ENCODE measurements at places on chromosomes 6 and 20.

- no peak for DNase-seq
These were observed 45.0 kb downstream of the LIN28B start for GRCh38 chr6:105001906-105002305.

- DNase-seq, result no peak
These were observed 8.5 kb upstream of the SOD2 start for GRCh38 chr6:159701413-159701999.

- no peak for DNase-seq
These were observed 105.4 kb downstream of the NCOA3 start for GRCh38 chr20:47606983-47607613.

GRCh38 chr6:13296536-13296997 is 31.8 kb downstream of the TBC1D7 start:
- no peak for DNase-seq

- DNase-seq, result no peak
These were observed 106.2 kb downstream of the ERMARD start for GRCh38 chr6:169857343-169858292.

DNA sequence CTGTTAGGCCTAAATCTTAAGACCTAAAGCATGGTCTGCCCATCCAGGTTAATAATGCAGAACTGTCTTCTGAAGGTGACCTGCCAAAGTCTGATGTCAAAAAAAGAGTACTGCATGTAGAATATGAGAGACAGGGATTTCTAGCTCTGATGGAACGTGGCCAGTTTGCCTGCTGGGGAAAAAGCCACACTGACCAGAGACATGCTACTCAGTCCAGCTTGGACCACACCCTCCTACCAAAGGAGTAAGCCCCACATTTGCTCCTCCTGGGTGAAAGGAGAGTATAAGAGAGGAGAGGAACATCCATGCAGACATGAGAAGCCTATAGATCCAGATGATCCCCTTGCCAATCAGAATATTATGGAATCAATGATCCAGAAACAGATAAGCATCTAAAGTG is 229.9 kb upstream of the RUNX2 start:
- no peak for DNase-seq

DNA sequence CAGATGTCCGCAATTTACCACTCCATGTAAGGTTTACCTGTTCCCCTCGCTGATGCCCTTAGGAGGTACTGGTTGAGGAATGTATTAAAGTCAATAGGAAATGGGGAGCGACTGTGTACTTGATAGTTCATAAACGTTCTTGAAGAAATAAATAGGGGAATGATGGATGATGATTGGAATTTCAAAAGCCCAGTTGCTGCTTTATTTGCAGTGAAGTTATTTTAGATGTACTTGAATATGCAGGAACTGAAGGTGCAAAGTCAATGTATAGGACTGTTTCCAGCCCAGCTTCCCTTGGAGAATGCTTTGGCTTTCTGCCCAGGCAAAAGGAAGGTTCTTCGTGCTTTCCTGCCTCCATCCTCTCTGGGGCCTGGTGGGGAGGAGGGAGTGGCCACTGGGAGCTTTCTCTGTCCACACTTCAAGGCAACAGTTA is 19.8 kb downstream of the ADGRF5 start:
- no peak for DNase-seq

GRCh38 chr20:41622584-41622983 is 4.4 kb upstream of the CHD6 start:
- DNase-seq, result no peak

GRCh38 chr6:139114746-139115145 is 20.1 kb upstream of the HECA start:
- DNase-seq, result no peak

GRCh38 chr6:66418906-66419305 is 711.9 kb upstream of the EYS start:
- no peak for DNase-seq

- DNase-seq, result no peak
These were observed 148.6 kb upstream of the MLIP start for GRCh38 chr6:53962646-53963045.

DNA sequence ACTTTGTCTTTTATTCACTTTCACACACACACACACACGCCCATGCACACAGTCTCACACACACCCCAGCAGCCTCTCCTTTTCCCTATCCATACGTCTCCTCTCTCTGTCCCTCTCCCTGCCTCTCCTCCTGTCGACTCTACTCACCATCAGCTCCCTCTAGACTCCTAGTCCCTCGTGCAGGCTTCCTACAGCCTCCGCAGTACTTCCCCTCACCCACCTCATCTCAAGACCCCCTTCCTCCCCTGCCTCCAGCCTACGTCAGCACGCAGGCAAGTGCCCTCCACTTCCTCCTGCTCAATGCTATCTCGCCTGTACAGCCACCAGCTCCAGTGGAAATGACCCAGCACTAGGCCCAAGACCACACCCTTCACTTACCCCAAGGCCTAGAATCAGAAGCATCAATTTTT is 820 bp upstream of the TREML2 start:
- DNase-seq, result no peak
